Activated CD4-positive, alpha-beta T cell treated with anti-CD3 and anti-CD28 coated beads, Interleukin-10, Interleukin-2, amounts not matched to agents 100 ng/mL and 50 ng/mL, durations not matched to agents 16 hours and 8 hours (primary cell): ENCODE measurements at places on chromosomes 7 and 10.

DNA sequence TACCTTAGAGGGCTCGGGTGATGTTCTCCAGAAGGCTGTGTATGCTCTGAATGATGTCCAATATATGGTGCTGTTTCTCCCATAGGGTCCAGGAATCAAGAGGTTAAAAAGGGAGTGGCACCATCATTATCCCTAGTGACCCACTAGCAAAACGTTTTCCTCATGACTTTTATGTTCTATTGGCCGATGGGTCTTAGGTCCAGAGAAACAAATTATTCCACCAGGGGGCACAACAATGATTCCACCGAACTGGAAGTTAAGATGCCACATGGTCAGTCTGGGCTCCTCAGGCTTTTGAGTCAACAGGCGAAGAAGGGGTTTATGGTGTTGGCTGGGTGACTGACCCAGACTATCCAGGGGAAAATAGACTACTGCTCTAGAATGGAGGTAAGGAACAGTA, 256.1 kb downstream of the COBL start:
- peak; percentile 9 for DNase-seq

GRCh38 chr10:60921633-60922032, 22.4 kb downstream of the RHOBTB1 start:
- DNase-seq = no peak

- DNase-seq = no peak
Measured at GRCh38 chr10:1399431-1400100, 337.8 kb downstream of the ADARB2 start.

DNA sequence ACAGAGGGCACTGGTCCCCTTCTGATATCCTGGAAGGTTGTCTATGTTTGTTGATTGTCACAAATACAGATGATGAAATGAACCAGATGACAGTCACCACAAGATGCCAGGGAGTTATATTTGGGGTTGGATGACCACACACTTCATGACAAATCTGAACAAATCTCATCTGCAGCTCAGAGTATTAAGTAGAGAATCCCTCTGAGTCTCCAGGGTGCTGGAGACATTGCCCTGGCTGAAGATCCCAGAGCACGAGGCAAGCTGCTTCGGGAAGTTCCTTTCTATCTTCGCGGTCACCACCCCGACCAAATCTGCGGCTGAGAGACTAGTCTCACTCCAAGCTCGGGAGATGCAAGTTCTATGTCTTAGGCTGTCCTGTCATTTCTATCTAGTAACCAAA, 9.0 kb downstream of the DENND2A start:
- DNase-seq = no peak

DNA sequence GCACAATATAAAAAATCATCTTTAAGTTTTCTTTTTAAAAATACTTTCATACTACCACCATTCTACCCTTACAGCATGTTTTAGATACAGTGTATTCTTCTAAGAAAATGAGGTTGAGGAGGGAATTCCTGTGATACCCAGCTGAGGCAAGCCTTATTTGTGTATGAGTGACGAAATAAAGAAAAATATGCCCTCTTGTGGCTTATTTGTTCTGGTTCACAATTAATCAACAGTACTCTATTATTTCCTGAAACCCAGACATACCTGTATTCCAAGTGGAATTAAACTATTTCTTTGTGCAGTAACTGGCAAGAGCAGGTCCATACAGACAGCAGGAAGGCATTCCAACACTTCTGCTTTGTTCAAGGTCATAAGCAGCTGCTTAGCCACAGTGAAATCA, 4.5 kb upstream of the SEMA3D start:
- no peak for DNase-seq

DNA sequence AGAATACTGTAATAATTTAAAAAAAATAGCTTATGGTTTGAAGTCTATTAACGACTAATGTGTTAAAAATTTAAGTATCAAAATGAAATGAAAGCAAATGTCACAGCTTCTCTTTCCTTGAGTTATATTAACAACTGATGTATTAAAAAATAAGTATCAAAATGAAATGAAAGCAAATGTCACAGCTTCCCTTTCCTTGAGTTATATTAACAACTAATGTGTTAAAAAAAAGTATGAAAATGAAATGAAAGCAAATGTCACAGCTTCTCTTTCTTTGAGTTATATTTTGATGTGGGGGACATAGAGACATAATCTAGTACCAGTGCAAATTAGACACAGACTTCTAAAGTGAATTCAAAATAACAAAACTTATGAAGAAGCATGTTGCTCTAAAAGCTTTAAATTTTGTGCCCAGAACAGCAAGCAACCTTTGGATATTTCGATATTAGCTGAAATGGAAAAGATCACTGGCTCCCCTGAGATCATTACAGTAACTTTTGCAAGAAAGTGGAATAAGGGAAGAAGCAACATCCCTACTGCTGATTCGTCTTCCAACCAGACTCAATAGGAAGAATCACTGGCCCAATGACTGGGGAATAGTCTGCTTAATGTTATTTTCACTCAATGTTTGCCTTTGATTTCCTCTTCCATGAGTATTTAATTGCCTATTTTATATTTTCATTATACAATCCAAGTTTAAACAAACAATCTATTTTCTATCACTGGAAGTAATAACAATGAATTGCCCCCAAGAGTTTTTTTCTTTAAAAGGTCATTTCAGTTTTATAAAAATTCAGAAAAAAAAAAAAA, 8.0 kb downstream of the SKAP2 start:
- DNase-seq = no peak

DNA sequence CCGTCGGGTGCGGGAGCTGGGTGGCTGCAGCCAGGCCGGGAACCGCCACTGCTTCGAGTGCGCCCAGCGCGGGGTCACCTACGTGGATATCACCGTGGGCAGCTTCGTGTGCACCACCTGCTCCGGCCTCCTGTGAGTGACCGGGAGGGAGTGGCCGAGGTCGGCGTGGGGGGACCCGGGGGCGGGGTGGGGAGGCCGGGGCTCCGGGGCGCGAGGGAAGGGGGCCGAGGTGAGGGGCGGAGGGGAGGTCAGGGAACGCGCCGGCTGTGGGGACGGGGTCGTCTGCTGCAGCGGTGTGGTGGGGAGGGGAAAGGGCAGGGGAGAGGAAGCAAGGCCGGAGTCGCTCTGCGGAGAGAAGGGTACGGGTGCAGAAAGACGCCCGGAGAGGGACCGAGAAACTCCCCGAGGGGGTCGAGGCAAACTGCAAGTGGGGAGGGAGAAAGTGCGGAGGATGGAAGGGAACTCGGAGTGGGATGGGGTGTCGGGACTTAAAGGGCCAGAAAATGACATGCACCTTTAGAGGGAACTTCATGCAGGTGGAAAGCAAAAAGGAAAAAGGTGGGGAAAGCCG, 518 bp downstream of the AGFG2 start:
- DNase-seq = no peak

- no peak for DNase-seq
Measured at GRCh38 chr10:5509236-5509635, 9.9 kb upstream of the CALML5 start.

- no peak for DNase-seq
Measured at GRCh38 chr7:30430276-30430675, 48.3 kb downstream of the NOD1 start.

DNA sequence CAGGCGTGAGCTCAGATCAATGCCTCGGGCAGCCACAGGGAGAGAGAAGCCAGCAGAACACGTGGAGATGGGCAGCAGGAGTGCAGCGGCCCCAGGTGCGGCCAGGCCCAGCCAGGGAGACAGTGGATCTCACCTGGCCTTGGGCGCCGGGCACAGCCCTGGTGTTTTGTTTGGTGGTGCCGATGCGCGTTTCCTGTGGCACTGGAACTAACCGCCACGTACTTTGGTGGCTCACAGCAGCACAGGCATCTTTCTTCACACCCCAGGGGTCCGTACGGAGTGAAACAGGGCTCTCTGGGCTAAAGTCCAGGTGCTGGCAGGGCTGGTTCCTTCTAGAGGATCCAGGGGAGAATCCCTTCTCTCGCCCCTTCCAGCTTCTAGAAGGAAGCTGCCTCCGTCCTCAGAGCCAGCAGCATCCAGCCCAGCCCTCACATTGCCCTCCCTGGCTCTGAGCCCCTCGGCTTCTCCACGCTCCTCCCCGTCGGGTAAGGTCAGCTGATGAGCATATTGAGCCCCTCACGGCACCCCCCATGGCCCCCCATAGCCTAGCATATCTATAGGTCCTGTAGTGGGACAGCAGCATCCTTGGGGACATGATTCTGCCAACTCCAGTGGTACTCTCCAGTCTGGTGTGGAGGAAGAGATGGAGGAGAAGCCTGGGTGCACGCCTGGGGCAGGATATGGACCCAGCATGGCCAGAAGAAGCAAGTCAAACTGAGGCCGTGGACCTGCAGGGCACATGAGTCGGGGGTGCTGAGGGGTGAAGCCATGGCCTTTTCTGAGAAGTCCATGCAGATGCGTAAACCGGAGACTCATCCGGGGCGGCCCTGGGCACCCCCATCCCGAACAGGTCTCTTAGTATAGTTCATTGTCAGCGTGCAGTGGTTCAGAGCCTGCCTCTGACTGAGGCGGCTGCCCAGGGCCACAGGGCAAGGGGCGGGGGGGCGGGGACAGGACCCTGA, 43.4 kb upstream of the PPP2R2D start:
- DNase-seq = no peak

- DNase-seq = no peak
Measured at GRCh38 chr7:36630112-36630650, 94.1 kb downstream of the AOAH start.

DNA sequence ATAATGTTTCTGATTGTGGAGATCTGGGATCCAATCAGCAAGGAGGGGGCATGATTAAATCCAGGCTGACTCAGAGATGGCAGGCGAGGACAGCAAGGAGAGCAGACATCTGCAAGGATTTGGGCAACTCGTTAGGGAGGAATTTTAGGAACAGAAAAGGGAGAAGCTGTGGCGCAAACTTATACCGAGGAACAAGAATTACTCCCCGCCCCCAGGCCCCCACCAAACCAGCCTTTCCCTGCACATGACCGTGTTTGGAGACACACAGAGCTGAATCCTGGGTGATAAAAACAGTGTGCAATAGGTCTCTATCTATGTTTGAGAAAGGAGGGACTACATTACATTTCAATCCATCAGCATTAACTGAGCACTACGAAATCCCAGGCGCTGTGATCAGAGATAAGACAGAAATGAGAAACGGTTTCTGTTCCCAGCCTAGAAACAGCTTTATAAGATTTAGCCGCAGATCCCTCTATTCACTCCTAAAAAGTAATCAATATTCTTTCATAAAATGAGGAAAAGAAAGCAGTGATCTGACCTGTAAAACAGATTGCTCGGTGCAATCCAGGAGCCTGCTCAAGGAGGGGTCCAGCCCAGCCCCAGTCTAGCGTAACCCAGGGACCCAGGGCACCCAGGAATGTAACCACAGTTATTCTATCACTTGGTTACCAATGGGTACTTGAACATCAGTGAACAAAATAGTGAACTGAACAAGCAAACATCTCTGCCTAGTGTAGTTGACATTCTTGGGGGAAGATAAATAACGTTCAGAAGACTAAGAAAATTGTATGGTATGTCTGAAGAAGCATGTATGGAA, 37.2 kb upstream of the RAPGEF5 start:
- DNase-seq = no peak

GRCh38 chr7:1839701-1840100, 169.6 kb downstream of the ELFN1 start:
- no peak for DNase-seq

- DNase-seq = no peak
Measured at GRCh38 chr7:158299607-158300006, 288.0 kb downstream of the PTPRN2 start.

DNA sequence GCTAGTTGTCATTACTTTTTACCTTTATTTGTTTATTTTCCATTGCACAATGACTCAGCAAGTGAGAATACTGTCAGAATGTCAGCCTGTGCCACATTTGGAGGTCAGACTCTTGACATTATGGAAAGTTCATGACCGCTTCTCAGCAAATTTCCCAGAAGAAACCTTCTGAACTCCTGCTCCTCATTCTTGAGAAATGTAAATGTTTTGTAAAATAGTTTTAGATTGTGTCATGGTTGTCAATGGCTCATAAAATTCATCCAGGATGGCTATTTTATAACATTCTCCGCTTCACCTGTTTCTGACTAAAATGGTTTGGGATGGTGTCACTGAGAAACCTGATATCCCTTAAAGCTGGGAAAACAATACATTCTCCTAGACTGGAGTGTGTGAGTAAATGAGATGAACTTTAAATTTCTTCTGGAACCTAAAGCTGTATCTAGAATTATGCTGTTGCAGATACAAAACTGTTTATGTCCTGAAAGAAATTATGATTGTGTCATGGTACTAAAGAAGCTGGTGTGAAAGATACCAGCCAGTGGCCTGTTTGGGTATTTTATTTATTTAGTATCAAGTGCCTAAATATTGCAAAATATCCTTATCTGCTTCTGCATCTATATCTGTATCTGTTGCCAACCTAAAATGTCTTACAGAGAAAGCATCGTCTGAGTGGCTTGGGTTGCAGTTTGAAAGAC, 671.7 kb downstream of the GATA3 start:
- DNase-seq = peak; percentile 6

DNA sequence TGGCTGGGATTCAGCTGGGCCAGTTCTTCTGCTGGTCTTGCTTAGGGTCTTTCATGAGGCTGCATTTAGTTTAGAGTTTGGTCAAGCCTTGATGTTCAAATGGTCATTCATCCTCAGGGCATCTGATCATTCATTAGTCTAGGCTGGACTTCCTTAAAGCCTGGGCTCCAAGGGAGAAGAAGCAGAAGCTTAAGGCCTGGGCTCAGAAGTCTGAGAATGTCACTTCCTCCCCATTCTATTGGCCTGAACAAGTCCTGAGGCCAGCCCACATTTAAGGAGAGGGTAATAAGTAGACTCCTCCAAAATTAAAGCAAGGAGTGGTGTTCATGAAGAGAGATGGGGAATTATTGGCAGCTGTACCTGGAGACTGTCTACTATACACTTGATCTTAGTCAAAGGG, 193.2 kb upstream of the HABP2 start:
- no peak for DNase-seq

GRCh38 chr10:3761021-3761686, 23.9 kb downstream of the KLF6 start:
- DNase-seq = peak; percentile 69

GRCh38 chr10:5811387-5811821, 1.8 kb downstream of the GDI2 start:
- DNase-seq = peak; percentile 64

DNA sequence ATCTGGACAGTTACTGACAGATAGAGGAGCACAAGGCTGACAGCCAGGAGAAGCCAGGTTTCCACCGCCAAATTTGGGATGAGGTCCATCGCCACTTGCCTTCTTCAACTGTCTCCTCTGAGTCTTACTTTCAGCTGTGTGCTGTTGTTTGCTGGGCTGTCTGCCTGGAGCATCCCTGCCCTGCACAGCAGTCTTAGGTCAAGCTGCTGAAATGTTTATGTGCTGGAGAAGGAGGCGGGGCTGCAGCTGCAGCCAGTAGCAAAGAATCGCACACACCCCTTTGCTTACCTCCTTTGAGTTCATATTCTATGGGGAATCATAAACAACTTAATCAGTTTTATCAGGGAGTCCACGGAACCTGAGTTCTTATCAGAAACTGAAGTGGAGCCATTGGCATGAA, 20.1 kb upstream of the CYP3A5 start:
- no peak for DNase-seq

GRCh38 chr7:109049366-109049765, 479.7 kb downstream of the DNAJB9 start:
- DNase-seq = no peak

DNA sequence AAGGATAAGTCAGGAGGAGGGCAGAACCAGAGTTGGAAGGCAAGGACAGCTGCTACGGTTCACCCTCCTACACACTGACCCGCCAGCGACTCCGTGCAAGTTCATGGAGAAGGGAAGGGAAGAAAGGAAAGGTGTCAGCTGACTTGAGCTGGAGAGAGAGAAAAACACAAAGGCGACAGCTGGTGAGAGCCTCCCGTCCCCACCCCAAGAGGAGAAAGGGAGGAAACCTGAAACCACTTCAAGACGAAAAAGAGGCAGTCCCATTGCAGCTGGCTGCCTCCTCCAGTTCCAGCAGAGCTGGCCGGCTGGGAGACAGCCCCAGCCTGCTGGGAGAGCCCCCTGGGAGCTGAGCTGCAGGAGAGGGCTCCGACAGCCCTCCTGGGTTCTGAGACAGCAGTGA, 75.2 kb downstream of the PARD3 start:
- no peak for DNase-seq
